Breast epithelium (tissue), 4 donors: ENCODE measurements at places on chromosomes 3 and 15. TPM values are rescaled to one million over a fixed set of nuclear protein-coding genes. Genes with fewer than 3 reads are reported as not detected.

Gene ARNT2
- total RNA-seq = 8.5 TPM

Gene ASB14
- total RNA-seq = not detected

Gene MAP2K5
- total RNA-seq = 13.8 TPM

Gene NPAP1
- total RNA-seq = not detected

Gene CHCHD6
- 21.2 TPM for total RNA-seq

Gene DUOX2
- total RNA-seq = 0.15 TPM

Gene PLSCR2
- total RNA-seq = 2.0 TPM

Gene C2CD4B
- 0.96 TPM for total RNA-seq

Gene ATP6V1A
- total RNA-seq = 44.6 TPM

Gene SLC22A14
- total RNA-seq = not detected

Gene SLC30A4
- 11.5 TPM for total RNA-seq

Gene XCR1
- under 0.01 TPM for total RNA-seq

Gene DAZL
- not detected for total RNA-seq

Gene HRG
- not detected for total RNA-seq

- no peaks in the 10 kb centered on the region for H3K4me1 ChIP-seq
- H3K27me3 ChIP-seq = no peaks in the 10 kb centered on the region
- no peak for DNase-seq
- H3K4me3 ChIP-seq = no peak overlapping the region
- no peak overlapping the region for H3K27ac ChIP-seq
Observed at GRCh38 chr3:111485086-111485485, 56.9 kb upstream of the CD96 start.

- H3K36me3 ChIP-seq = no peaks in the 10 kb centered on the region
- peak; percentile 47 for DNase-seq
- H3K4me3 ChIP-seq = peak overlapping the region; percentile 98
- peaks cover 10% of the 10 kb centered on the region for H3K4me1 ChIP-seq
- H3K27ac ChIP-seq = peak overlapping the region; percentile 92
- H3K27me3 ChIP-seq = no peaks in the 10 kb centered on the region
Observed at GRCh38 chr3:38454884-38455638, 1.4 kb downstream of the ACVR2B start.

- no peaks in the 10 kb centered on the region for H3K27me3 ChIP-seq
- no peak overlapping the region for H3K4me3 ChIP-seq
- no peaks in the 10 kb centered on the region for H3K4me1 ChIP-seq
- H3K27ac ChIP-seq = no peak overlapping the region
- no peak for DNase-seq
Observed at GRCh38 chr15:73146419-73146818, 94.2 kb downstream of the NEO1 start.

GRCh38 chr3:196166741-196167140 lies 44.5 kb downstream of the ZDHHC19 start:
- H3K36me3 ChIP-seq = no peaks in the 10 kb centered on the region
- H3K27me3 ChIP-seq = no peaks in the 10 kb centered on the region
- DNase-seq = no peak
- H3K27ac ChIP-seq = no peak overlapping the region
- H3K4me3 ChIP-seq = no peak overlapping the region

DNA sequence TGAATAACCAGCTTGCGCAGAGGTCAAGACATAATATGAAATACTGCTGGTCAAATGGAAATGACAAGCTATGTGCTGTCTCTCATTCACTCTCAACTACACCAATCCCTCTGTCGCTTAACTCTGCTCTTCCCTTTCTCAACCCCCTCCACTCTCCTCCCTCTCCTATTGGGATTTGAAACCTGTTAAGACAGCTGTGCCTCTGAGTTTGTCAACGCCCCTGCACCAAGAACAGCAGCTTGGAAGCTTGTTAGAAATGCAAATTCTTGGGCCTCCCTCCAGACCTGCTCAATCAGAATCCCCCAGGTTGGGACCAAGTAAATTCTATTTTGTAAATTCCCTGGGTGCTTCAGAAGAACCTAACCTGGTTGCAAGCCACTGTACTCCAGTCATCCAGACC lies 149.7 kb upstream of the ATP2B2 start:
- H3K36me3 ChIP-seq = no peaks in the 10 kb centered on the region
- DNase-seq = no peak
- no peak overlapping the region for H3K27ac ChIP-seq
- no peak overlapping the region for H3K4me3 ChIP-seq
- H3K4me1 ChIP-seq = no peaks in the 10 kb centered on the region

DNA sequence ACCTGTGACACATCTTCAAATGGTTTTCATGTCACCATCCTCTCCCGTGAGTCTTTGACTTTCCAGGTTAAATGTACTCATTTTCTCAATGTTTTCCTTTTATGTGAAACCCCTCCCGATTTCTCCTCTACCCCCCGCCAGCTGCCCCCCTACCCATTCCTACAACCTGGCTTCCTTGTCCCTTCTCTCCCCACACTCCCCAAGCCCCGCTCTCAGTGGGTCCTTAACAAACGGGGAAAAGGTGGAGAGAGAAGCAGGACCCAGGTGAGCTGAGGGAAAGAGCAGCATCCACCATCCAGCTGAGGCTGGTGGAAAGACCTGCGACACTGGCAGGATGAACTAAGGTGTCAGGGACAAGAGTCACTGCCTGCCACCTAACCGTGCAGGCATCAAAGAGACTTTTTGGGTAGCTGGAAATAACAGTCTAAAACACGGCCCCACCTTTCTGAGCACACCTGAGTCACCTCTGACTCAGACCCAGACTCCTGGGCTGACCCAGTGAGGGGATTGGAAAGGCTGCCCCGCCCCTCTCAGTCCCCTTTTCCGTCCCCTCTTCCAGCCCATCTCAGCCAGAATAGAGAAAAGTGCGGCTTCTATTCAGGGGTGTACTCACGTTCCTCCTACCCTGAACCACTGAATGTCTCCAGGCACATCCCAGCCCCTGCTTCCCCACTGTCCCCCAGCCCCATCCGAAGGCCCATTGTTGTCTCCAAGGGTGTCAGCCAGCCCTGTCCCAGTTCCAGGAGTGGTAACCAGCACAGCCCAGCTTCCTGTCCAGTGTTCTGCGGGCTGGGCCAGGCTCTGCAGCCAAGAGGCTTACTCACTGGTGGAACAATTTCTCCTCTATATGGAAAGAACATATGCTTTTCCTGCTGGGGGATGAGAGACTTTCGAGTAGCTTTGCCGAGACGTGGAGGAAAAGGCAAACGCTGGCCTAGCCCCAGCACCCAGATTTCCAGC lies 20.4 kb downstream of the ISG20 start:
- no peaks in the 10 kb centered on the region for H3K27me3 ChIP-seq
- no peaks in the 10 kb centered on the region for H3K4me1 ChIP-seq
- H3K4me3 ChIP-seq = no peak overlapping the region
- DNase-seq = no peak
- no peak overlapping the region for H3K27ac ChIP-seq

- no peaks in the 10 kb centered on the region for H3K27me3 ChIP-seq
- H3K4me1 ChIP-seq = no peaks in the 10 kb centered on the region
- no peak for DNase-seq
- H3K4me3 ChIP-seq = no peak overlapping the region
- no peak overlapping the region for H3K27ac ChIP-seq
Observed at GRCh38 chr15:47806008-47806407, 88.7 kb downstream of the SEMA6D start.

GRCh38 chr15:82882273-82882928 lies 70.1 kb downstream of the HOMER2 start:
- H3K4me3 ChIP-seq = no peak overlapping the region
- H3K36me3 ChIP-seq = no peaks in the 10 kb centered on the region
- no peaks in the 10 kb centered on the region for H3K4me1 ChIP-seq
- no peaks in the 10 kb centered on the region for H3K27me3 ChIP-seq

GRCh38 chr3:13252207-13252606 lies 167.9 kb downstream of the NUP210 start:
- no peaks in the 10 kb centered on the region for H3K27me3 ChIP-seq
- no peak overlapping the region for H3K4me3 ChIP-seq
- H3K36me3 ChIP-seq = no peaks in the 10 kb centered on the region

- no peak for DNase-seq
- H3K27ac ChIP-seq = peak overlapping the region; percentile 86
- H3K27me3 ChIP-seq = no peaks in the 10 kb centered on the region
- H3K36me3 ChIP-seq = no peaks in the 10 kb centered on the region
Observed at GRCh38 chr3:138862531-138862923, 27.8 kb upstream of the PIK3CB start.

GRCh38 chr3:28226020-28226419 lies 15.4 kb upstream of the CMC1 start:
- H3K27me3 ChIP-seq = no peaks in the 10 kb centered on the region
- no peak overlapping the region for H3K27ac ChIP-seq
- H3K36me3 ChIP-seq = no peaks in the 10 kb centered on the region

GRCh38 chr15:95995375-95996168 lies 334.9 kb upstream of the NR2F2 start:
- H3K4me1 ChIP-seq = no peaks in the 10 kb centered on the region
- H3K27me3 ChIP-seq = no peaks in the 10 kb centered on the region
- H3K4me3 ChIP-seq = no peak overlapping the region
- DNase-seq = no peak

DNA sequence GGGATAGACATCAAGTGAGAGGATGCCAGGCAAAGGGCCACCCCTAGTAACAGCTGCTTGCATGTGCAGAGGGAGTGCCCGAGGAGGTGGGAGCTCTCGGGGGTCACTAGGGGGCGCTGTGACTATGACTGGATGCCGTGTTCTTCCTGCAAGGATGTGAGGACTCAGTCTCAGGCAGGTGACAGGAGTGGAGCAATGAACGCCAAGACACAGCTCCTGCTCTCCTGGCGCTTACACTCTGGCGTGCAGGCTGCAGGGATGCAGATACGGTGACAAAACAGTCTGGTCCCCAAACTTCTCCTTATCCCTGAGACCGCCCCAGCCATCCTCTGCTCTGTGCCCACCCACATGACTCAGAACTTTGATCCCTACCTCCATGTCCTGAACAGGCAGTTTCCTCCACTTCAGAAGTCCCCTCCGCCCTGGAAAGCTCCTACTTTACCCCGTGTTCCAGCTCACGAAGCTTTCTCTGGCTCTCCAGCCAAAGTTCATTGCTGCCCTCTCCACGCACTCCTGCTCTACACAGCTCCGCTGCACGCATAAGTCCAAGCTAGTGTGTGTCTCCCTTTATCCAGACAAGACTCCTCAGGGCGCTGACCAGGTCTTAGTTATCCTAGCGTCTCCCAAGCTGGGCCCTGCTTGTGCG lies 14.7 kb downstream of the RHOV start:
- peaks cover 5% of the 10 kb centered on the region for H3K4me1 ChIP-seq
- DNase-seq = peak; percentile 79
- H3K27me3 ChIP-seq = no peaks in the 10 kb centered on the region
- no peak overlapping the region for H3K4me3 ChIP-seq
- no peak overlapping the region for H3K27ac ChIP-seq
- no peaks in the 10 kb centered on the region for H3K36me3 ChIP-seq

DNA sequence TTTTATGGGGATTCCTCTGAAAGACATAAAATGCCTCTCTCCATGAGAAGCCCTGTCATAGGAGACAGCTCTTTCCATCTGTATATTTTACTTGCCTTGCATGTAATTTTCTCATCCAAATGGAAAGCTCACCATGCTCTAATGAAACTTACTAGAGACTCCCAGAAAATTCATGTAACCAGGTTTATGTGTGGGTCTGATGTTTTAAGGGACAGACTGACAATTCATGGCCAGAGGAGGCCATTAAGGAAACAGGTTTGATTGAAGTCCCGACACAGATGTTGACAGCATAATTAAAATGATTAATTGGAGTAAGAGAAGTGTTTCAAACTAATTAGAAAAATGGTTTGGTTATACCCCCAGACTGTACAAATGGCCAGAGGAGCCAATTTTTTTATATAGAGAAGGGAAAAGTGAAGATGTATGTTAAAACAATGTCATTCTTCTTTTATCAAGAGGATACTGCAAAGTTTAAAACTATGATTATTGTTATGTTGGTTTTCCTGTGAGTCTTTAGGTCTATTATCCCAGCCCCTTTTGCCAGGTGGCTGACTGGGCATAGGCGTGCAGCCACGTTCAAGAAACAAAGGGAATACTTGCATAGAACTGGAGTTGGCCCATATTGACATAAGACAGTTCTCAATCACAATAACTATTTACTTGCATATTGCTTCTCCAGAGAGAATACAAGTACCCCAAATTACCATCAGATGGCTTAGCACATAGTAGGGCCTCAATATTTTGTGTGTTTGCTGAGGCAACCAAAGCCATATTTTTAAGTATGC lies 64.8 kb downstream of the RBMS3 start:
- DNase-seq = no peak
- no peaks in the 10 kb centered on the region for H3K27me3 ChIP-seq
- H3K4me1 ChIP-seq = no peaks in the 10 kb centered on the region
- H3K4me3 ChIP-seq = no peak overlapping the region
- no peak overlapping the region for H3K27ac ChIP-seq

DNA sequence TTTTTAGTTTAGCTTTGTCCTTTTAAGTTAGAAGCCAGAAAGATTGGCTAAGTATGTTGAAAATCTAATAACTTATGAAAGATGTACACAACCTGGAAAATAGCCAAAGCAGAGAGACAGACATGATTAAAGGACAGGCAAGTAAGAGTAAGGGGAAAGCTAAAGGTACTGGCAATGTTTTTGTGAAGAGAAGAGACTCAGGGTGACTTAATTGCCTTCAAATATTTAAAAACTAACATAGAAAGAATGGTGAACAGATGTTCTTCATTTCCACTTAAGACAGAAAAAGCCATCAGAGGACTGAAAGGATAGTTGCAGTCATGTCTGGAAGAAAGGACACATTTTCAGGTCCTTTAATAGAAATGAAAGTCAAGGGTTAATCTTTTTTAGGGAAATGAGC lies 68.8 kb downstream of the ZNF385D start:
- no peaks in the 10 kb centered on the region for H3K27me3 ChIP-seq
- H3K27ac ChIP-seq = peak overlapping the region; percentile 22
- H3K36me3 ChIP-seq = no peaks in the 10 kb centered on the region
- H3K4me1 ChIP-seq = no peaks in the 10 kb centered on the region
- DNase-seq = no peak

GRCh38 chr3:114400371-114400770 lies 106.5 kb downstream of the TIGIT start:
- H3K4me1 ChIP-seq = peaks cover 4% of the 10 kb centered on the region
- H3K36me3 ChIP-seq = no peaks in the 10 kb centered on the region
- H3K4me3 ChIP-seq = no peak overlapping the region

- no peaks in the 10 kb centered on the region for H3K36me3 ChIP-seq
- no peak overlapping the region for H3K27ac ChIP-seq
- H3K4me3 ChIP-seq = no peak overlapping the region
Observed at GRCh38 chr3:127172781-127173515, 20.0 kb upstream of the PRR23E start.

GRCh38 chr3:129118745-129119144 lies 2.9 kb downstream of the RAB43 start:
- H3K27ac ChIP-seq = peak overlapping the region; percentile 97
- H3K36me3 ChIP-seq = no peaks in the 10 kb centered on the region
- no peak overlapping the region for H3K4me3 ChIP-seq
